ENCODE measurements at places on chromosomes 7 and 10.

DNA sequence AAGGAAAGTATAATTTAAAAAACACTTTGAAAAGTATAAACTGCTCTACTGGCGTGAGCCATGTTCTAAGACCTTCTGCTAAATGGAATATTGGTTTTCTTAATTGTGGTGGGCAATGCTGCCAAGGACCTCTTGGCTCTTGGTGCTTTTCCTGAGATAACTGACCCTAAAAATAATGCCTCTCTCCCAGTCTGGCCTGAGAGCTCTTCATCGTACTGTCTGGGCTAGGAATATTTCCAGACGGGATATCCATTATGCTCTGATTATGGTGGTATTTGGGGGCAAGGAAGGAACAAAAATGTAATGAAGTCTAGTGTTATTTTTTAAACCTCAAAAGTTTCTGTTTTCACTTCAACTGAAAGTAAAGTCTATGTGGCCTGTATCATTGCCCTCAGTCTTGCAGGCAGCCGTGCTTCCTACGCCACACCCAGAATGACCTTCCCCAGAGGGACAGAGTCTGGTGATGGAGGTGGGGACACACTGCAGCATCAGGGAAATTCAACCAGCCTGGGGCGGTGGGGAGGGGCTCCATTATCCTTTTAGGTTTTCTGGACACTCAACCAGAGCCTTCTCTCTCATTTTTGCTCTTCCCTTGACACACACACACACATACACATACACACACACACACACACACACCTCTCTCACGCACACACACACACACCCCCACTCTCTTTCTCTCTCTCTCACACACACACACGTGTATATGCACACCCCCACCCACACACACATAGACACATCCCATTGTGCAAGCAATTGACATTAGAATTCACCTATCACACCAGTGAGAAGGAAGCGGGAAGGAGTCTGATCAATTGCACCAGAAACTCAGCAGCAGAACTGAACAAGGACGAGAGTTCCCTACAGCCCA is 99.6 kb downstream of the LRRC18 start:
- no peak for DNase-seq

DNA sequence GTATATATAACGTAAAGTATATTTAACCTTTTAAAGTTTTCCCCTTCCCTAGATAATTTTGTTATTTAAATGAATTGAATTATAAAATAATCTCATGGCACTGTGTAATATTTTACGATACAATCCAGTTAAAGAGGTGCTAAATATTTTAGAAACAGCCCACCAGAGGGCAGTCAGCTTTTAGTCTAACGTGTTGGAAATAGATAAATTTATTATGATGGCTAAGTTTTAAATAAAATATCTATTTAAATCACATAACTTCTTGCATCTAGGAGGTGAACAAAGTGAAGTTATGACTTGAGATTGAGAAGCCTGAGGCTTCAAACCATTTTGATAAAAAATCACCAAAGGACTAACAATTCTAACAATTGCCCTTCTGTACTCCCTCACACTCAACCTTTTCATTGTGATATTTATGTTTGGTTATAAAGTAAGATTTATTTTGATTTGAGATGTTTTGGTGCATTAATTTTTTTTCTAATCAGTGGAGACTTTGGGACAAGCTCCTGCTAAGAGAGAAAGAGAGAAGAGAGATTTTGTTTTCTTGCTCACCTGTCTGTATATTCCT is 171.5 kb upstream of the SP4 start:
- DNase-seq, result no peak

DNA sequence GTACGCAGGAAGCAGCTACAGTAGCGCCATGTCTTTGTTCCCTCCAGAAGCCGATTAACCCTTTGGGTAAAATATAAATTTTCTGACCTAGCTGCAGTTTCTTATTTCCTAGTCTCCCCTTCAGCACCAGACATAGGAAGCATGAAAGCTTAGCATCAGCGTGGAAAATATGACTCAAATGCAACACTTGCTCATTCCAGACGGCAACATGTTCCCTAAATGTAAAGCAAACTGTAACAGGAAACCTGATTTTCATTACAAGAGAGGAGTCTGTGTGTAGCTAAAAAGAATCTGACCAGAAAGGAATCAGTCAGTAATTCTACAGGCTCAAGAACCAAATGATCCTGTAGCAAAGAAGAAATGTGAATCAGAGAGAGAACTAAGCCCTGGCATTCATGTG is 219.2 kb downstream of the C7orf25 start:
- no peak for DNase-seq

DNA sequence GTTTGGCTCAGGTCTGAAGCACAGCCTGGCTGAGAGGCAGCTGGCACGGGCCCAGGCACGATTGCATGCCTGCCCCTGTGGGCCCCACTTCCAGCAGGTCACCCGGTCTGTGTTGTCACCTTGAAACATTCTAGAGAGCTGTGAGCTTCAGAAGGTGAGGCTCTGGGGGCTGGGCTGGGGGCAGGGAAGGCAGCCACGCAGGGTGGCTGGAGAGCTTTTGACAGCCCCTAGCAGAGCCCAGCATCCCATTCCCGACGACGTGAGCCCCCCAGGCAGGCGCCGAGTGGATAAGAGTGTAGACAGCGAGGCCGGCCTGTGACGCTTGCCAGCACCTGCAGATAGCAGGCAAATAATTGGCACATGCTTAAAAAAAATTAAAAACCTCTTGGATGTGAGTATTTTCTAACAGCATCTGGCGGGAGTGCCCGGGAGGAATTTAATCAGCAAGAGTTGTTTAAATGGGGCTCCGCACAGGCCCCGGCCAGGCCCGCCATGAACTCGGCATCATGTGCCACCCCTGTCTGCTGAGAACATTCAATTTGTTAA is 212.0 kb upstream of the TBX20 start:
- no peak for DNase-seq

- no peak for DNase-seq
Measured at GRCh38 chr10:95536894-95537541, 24.2 kb downstream of the SORBS1 start.

DNA sequence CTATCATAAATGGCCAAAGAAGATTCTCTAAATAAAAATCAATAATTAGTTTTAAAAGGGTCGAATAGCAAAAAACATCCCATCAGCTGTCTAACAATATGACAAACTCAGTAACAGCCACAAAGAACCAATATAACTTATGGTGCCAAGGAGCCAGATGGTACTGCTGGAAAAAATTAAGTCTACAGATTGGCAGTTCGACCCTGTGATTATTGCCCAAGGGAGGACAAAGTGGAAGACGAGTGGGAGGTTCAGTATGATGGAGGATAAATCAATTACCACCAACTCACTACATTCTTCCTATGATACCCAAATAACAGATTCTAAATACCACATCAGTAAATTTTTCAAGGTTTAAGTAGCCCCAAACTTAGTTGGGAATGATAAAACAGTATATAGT is 49.0 kb downstream of the SKAP2 start:
- no peak for DNase-seq

- no peak for DNase-seq
Measured at GRCh38 chr7:46747869-46748576, 827.0 kb upstream of the IGFBP3 start.

DNA sequence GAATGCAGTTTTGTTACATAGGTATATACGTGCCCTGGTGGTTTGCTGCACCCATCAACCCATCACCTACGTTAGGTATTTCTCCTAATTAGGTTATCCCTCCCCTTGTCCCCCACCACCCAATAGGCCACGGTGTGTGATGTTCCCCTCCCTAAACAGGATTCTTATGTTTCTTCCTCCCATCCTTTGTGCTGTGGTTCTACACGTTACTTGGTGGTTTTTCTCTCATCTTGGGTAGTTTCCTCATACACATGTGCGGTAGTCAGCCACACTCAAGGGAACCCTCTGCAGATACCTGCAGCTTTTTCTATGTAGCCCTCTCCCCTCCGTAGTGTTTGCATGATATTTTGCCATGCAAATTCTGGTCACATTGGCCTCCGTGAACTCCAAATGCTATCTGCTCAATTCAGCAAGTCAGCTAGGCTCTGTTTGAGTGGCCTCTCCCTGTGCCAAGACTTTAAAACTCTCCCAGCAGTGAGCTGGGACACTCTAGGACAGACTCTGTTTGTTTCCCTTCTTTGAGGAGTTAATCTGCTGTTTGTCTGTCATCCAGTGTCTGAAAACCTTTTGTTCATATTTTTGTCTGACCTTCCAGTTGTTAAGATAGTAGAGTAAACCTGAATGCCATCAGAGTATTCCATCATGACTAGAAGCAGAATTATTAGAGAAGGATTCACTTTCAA is 41.0 kb downstream of the RABGEF1 start:
- no peak for DNase-seq

DNA sequence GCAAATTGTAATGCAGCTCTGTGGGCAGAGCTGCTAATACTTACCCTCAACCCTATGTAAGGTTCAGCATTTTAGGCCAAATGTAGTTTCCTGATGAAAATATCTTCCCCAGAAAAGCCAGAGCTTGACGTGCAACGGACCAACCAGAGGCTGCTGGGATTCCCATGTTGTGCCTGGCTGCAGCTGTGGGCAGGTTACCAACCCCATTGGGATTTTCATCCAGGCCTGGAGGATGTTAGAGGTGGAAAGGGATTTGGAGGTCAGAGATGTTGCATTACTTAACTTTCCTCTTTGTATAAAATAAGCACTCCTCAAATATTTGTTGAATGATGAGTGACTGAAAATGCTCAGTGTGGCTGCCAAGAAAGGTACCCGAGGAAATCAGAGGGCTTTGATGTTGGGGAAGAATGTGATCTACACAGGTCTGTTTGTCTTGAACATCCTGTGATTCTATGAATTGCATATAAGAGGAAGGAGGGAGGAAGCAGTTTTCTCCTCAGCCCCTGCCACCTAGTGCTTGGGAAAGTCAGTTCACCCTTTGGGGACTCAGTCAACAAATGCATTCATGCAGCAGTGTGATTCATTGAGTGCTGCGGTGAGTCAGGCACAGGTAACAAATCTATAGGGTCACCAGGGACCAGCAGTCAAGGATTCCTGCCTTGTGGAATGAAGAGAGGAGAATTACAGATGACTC is 487.2 kb downstream of the RPS24 start:
- DNase-seq, result no peak

DNA sequence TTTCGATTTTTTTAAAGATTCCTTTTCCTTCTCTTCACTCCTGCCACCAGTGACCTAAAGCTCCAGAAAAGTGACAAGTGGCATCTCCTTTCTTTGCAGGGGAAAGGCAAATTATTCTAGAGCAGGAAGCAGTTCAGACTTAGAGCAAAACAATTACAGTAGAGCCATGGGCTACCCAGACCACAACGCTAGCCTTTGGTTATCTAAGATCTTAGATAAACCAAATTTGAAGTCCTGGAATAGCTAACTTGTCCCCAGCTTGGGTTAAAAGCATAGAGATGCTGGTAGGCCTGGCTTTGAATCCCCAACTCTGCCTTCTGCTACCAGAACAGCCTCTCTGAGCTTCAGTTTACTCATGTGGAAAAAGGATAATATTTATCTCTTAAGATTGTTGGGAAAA is 38.4 kb downstream of the LGI1 start:
- DNase-seq, result no peak

DNA sequence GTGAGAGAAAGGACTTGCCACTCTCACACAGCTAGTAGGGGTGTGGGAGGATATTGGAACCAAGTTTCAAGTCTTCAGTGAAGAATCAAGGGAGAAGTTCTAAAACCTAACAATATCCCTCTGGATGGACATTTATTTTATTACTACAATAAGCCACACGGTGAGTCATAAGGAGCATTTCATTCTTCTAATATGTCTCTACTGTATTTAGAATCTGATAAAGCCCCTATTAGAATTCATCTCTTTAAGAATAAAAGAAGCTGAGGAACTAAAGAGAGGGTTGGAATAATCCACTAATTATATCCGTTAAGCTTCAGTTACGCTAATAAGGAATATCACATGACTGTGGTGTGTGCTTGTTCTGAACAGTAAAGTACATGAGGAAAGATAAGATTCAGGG is 40.9 kb upstream of the ATRNL1 start:
- DNase-seq, result no peak

- DNase-seq, result no peak
Measured at GRCh38 chr7:140593672-140593982, 47.0 kb downstream of the DENND2A start.

DNA sequence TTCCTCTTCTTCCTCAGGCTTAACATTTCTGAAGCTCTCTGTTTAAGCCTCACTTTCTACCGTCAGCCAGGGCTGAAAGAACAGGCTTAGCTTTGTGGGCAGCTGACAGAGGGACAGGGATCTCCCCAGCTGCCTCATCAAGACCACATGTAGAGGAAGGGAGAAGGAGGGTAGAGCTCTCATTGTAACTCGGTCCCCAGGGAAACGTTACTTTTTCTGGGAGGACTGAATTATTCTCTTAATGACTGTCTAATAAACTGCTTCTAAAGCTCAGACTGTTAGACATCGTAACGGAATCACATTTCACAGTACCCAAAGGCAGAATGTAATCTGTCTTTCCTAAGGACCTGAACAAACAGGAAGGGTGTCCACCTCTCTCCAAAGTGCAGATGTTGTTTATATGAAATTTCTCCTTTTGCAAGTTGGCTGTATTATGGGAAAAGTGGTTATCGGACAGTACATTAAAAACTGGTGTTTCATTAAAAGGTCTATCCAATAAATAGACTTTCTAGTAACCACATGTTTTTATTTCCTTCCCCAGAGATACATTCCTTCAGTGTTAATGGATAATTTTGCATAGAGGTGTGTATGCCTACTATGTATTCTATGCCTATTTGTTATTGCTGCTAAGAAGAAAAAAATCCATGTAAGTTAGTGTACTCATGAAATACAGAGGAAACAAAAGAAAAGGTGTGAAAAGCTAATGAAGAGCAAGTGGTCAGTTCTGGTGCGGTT is 144.2 kb downstream of the CTTNBP2 start:
- no peak for DNase-seq

GRCh38 chr7:34057956-34058355 is 152.6 kb downstream of the BMPER start:
- no peak for DNase-seq
